ENCODE measurements at places on chromosomes 5 and 9.
A peak's percentile ranks its signal among the peaks of the same experiment; 100 is the strongest.

DNA sequence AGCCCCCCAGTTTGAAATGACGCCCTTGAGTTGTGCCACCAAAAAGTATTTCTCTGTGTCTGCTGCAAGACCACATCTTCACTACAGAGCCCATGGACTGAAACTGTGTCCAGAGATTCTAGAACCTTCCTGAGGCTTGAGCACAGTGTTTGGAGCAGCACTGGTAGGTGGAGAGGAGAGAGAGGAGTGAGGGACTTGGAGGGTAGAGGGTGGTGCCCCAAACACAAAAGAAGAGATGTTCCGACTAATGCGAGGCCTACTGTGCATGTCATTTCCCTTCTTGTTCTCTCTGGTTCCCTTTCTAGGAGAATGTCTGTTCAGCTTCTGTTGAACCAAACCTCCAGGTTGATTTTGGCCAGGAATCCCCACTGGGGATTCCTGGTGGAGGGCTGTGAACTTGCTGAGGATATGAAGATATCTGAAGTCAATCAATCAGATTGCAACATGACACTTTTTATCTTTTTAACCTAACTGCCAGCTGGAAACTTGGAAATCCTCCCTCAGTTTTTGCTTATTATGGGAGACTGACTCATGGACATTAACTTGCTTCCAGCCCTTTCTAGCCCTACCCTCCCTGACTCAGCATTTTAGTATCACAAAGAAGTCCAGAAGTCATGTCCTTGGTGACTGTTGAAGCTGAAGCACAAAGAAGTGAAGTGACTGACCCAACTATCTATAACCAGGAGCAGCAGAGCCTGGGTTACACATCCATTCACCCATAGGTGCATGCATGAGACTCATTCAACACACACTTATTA lies 154.5 kb downstream of the NR3C1 start:
- no peak for DNase-seq

DNA sequence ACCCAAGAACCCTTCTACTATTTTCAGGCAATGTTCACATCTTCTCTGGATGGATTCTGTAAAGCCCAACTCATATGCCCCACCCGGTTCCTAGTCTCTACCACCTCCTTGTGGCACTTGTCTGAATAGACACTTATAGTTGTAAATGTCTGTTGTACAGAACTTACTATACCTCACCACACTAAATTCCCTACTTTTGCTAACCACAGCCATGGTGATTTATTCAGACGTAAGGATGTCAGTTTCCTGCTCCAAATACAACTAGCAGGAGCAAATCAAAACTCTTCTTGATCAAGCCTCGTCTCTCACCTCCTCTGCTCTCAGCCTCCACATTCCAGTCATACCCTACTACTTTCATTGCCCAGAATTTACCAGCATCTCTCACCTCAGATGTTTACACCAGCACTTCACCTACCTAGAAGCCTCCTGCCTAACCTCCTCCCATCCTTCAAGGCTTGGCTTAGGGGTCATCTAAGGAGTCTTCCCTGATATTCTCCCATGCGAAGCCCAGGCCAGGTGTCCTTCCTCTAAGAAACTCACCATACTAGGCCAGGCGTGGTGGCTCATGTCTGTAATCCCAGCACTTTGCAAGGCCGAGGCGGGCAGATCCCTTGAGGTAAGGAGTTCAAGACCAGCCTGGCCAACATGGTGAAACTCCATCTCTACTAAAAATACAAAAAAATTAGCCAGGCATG lies 75.5 kb downstream of the MAPKAP1 start:
- no peak for DNase-seq

GRCh38 chr9:86614871-86615849 lies 260.9 kb upstream of the TUT7 start:
- DNase-seq, result no peak

- DNase-seq, result no peak
Observed at GRCh38 chr9:137817236-137818200, 60.1 kb upstream of the CACNA1B start.

GRCh38 chr5:122149321-122150090 lies 20.2 kb downstream of the ZNF474 start:
- no peak for DNase-seq

DNA sequence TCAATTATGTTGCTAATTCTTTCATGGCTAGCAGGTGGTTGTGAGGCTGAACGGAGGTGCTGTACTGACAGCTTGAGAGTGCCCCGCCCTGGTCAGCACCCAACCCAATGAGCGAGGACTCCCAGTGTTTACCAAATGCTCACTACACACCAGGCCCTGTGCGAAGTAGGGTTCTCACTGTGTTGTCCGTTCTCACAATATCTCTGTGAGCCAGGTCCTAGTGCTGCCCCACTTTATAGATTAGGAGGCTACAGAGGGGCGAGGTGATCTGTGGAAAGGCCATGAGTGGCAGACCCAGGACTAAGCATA lies 28.2 kb downstream of the COL15A1 start:
- DNase-seq, result no peak

- no peak for DNase-seq
Observed at GRCh38 chr5:61245936-61246335, 83.7 kb upstream of the SMIM15 start.

DNA sequence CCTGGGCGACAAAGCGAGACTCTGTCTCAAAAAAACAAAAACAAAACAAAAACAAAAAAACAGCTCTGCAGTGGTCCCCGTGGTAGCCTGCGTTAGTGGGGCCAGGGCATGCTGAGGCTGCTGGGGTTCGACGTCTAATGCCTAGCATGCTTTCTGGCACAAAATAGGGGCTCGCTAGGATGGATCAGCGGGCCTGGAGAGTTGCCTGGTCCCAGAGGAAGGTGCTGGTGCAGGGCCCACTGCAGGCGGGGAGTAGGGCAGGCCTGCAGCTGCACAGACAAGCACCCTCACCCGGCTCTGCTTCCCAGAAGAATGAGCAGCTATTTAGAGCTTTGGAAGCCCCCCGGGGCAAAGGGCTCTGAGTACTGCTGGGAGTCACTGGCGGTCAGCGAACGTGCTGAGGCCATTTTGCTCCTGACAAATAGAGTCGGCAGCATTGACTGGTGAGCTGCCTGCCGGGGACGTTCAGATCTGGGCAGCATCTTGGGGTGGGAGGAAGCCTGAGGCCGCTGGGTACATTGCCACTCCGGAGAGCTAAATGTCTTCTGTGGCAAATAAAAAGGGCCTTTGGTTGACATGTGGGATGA lies 126.7 kb downstream of the OLFM1 start:
- no peak for DNase-seq

DNA sequence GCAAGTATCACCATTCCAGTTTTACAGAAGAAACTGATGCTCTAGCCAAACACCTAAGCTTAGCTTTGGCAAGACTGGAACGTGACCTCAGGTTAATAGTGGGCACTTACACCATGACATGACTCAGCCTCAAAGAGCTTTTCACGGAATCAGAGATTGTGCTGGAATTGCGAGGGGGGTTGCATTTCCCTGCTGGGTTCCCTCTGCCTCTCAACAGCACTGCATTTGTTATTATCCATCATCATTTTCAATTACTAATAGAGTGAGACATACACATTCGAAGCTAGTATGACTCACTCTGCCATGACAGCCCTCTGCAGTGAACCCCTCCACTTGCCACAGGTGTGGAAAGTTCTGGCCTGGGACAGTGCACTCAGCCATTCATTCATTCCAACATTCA lies 8.0 kb downstream of the SPOCK1 start:
- DNase-seq, result no peak

DNA sequence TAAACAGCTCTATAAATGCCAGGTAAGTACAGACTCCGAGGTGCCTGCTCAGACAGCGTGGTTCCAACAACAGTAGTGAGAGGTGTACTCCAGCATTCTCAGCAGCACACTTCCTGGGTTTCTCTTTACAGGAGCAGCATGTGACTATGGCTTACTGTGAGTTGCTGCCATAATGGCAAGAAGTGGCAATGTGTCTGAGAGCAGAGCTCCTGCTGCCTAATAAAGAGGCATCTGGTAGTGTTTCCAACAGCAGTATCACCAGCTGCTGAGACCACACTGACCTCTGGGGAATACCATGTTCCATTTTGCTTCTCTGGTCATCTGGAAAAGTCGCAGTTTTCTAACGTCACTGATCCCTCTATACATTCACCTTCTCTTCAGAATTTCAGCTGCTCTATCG lies 398.2 kb downstream of the SLCO4C1 start:
- DNase-seq, result no peak

DNA sequence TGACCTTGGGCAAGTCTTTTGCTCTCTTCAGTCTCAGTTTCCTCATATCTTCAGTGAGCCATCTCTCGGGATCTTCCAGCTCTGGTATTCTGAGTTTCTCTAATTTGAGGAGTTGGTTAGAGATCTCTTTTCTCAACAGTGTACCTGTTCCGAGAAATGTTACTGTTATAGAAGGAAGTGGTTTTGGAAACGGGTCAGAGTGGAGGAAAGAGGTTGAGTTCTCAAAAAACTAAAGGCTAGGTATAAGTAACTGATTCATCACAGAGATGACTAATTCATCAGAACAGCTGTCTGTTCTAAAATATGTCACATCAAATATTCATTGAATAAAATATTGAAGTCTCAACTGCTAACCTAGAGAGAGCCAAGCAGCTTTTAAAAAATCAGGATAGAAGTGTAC lies 106.6 kb downstream of the PALM2AKAP2 start:
- DNase-seq, result no peak

DNA sequence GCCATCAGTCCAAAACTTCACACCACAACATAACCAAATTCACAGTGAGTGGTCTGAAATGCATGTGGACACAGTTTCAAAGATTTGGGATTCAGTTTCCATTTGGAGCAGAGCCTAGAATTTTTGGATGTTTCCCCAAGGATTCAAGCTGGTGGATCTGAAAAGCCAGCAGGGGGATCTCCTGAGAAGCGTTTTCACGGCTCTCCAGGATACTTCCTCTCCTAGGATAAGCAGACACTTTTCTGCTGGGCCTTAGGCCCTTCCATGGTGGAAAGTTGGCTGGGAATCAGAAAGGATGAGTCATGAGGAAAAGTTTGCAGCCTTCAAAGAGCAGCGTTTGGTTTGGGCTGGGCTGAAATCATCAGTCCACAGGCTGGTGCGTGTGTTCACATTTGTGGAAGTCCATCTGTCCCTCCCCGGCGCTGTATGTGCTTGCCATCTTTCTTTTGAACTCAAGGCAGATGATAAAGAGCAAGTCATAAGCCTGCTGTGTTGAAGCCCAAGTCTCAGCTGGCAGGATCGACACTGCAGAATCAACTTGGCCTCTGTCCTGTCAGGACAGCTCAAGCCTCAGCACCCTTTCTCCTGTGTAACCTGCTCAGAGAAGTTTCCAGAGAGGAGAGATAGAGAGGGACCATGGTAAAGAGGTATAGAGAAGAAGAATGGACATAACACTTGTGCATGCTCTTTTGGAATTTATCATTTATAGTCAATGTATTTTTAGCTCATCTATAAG lies 152.6 kb upstream of the MSX2 start:
- peak; percentile 35 for DNase-seq

GRCh38 chr5:78899922-78900362 lies 85.2 kb downstream of the ARSB start:
- no peak for DNase-seq

- DNase-seq, result no peak
Observed at GRCh38 chr5:51958473-51958872, 575.2 kb downstream of the ISL1 start.

GRCh38 chr5:95035891-95036685 lies 248.8 kb downstream of the MCTP1 start:
- DNase-seq, result peak; percentile 13

DNA sequence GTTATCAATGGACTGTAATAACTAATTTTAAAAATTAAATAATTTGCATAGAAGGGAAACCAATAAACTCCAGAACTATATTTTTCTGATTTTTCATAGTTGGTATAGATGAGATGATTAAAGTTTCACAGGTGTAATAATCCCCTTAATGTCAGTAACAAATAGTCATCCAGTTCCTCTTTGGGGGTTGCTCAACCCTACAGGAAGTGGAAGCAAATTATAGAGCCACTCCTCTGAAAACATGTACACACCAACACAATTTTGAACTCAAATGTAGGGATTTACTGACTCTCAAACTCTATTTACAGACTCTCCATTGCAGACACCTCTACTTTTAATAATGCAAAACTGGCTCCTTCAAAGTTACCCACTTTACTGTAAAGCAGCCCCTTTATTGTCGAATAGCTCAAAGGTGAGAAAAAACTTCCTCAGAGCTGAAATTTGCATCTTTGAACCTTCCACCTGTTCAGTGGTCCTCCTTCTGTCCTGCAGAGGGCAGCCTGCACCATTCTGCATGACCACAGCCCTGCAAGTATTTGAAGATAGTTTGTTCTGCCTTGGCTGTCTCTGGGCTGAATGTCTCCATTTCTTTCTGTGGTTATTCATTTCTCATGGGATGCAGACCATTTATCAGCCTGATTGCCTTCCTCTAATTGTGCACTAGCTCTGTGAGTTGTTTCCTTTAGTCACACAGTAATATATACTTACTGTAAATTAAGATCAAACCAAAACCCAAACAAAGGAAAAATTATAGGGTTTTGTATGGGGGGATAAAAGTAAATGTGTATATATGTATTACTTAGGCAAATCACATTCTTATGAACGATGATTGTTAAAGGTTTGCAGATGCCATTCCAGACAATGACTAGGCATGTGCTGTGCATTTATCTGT lies 383.2 kb upstream of the SGCD start:
- peak; percentile 53 for DNase-seq

- no peak for DNase-seq
Observed at GRCh38 chr5:169182797-169183196, 118.1 kb downstream of the SLIT3 start.

- DNase-seq, result no peak
Observed at GRCh38 chr5:1760656-1761452, 38.8 kb downstream of the MRPL36 start.

GRCh38 chr5:111511174-111511830 lies 1.0 kb downstream of the STARD4 start:
- DNase-seq, result peak; percentile 9

DNA sequence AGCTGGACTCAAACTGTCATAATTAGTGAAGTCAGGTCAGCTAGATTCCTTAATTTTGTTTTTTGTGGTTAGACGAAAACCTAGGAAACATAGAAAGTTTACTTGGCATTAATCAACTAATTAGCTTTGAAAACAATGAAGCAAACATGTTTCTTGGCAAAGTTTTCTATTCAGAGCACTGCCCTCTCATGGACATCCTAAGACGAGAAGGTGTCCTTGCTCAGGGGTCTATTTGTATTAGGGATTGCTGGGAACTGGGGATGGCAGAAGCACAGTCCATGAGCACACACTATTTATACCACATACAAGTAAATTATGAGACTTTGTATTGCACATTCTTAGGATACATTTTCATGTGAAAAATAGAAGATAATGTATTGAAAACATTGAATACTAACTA lies 49.7 kb downstream of the POC5 start:
- no peak for DNase-seq

GRCh38 chr9:121674017-121674416 lies 22.6 kb downstream of the DAB2IP start:
- DNase-seq, result no peak

- DNase-seq, result no peak
Observed at GRCh38 chr9:125538092-125538473, 168.9 kb downstream of the MAPKAP1 start.

DNA sequence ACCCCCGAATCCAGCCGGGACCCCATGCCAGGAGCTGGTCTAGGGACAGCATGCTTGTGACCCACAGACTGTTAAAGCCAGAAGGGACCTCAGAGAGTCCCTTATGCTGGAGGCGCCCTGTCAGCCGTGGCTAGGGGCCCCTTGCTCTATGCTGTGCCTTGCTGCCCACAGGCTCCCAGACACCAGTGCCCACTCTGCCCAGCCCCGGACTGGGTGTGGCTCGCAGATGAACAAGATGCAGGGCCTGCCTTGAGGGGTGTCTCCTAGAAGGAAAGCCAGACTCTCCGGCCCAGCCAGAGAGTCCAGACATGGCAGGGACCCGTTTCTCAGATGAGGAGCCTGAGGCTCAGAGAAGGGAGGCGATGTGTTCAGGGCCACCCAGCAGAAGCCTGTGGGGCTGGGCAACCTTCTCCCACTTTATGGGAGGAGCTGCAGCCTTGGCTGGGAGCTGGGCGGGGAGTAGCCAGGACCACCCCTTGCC lies 85.7 kb downstream of the LMX1B start:
- DNase-seq, result no peak
